Peyer's patch (tissue), 4 donors: ENCODE measurements at places on chromosomes 16 and 17. TPM values are rescaled to one million over a fixed set of nuclear protein-coding genes. Genes with fewer than 3 reads are reported as not detected.

Gene CA5A
- total RNA-seq = not detected

Gene PMFBP1
- total RNA-seq = 7.9 TPM

Gene CSH1
- not detected for total RNA-seq

Gene KCNJ18
- not detected for total RNA-seq

Gene ITGA2B
- total RNA-seq = not detected

DNA sequence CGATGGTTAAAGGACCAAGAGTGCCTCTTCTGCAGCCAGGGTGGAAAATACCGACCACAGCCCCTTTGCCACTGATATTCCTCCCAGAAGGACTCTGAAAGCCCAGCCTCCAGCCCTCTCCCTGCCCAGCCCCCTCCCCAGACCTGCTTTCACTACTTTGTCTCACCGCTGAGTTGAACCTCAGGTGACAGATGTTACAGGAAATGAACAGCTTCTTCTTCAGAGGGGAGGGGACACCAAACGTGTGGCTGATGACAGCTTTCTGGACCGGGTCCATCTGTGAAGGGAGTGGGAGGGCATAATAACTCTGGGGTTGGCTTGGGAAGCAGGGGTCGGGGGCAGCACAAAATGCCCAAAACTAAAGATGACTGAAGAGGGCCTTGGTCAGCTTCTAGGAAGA lies 14.2 kb downstream of the NKIRAS2 start:
- no peak for DNase-seq
- H3K4me3 ChIP-seq = no peak overlapping the region
- no peaks in the 10 kb centered on the region for H3K36me3 ChIP-seq
- H3K27me3 ChIP-seq = no peaks in the 10 kb centered on the region
- H3K4me1 ChIP-seq = no peaks in the 10 kb centered on the region
- H3K27ac ChIP-seq = no peak overlapping the region

- no peak for DNase-seq
- no peaks in the 10 kb centered on the region for H3K4me1 ChIP-seq
- H3K36me3 ChIP-seq = no peaks in the 10 kb centered on the region
- H3K4me3 ChIP-seq = no peak overlapping the region
- no peak overlapping the region for H3K27ac ChIP-seq
Observed at GRCh38 chr17:2634361-2634960, 41.0 kb downstream of the PAFAH1B1 start.

DNA sequence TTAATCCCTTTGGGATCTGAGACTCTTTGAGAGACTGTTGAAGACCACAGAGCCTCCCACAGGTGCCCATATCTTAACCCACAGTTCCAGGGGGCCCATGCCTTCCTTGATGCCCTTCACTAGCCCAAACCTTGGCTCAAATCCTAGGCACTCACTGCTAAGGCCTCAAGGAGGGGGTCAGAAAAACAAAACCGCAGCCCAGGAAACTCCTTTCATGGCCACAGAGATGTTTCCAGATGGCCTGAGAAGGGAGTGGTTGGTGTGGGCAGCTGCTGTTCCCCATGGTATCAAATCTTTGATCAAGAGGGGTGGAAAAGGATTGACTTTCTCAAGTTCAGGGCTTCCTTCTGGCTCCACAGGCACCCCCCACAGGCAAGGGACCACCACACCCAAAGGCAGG lies 44.7 kb downstream of the CDH1 start:
- no peak overlapping the region for H3K27ac ChIP-seq
- no peaks in the 10 kb centered on the region for H3K36me3 ChIP-seq
- H3K27me3 ChIP-seq = no peaks in the 10 kb centered on the region
- DNase-seq = no peak

DNA sequence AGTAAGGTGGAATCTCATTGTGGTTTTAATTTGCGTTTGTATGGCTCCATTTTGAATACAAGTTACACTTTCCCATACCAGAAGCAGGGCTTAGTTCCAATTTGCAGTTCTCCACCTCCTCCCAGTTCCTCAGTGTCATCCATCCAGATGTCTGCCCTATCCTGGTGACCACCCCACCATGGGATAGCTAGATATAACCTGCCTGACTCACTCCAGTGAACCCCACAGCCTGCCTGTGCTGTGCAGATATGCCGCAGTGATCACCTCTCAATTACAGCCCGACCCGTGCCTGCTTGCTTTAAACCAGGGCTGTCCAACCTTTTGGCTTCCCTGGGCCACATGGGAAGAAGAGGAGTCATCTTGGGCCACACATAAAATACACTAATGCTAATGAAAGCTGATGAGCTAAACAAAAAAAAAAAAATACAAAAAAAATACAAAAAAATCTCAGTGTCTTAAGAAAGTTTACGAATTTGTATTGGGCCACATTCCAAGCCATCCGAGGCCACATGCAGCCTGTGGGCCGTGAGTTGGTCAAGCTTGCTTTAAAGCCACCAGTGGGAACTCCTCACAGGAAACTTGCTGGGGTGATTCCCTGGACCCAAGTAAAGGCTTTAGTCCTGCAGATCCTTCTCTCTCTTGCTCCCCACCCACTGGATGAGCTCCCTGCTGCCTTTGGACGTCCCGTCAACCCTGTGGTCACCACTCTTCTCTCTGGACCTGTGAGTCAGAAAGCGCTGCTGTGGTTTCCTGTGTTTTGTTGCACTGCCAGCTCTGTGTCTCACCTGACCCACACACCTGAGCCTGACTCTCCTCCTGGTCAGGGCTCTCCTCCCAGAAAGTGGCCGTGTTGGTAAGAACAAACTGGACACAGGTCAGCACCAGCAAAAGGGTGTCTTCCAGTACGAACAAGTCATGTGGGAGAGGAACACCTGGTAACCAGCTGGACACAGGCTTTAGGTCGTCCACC lies 83.0 kb downstream of the EMP2 start:
- no peak for DNase-seq
- H3K36me3 ChIP-seq = no peaks in the 10 kb centered on the region
- no peaks in the 10 kb centered on the region for H3K4me1 ChIP-seq
- no peak overlapping the region for H3K4me3 ChIP-seq
- H3K27me3 ChIP-seq = no peaks in the 10 kb centered on the region

GRCh38 chr16:49619811-49620157 lies 236.1 kb downstream of the ZNF423 start:
- no peak overlapping the region for H3K4me3 ChIP-seq
- peaks cover 9% of the 10 kb centered on the region for H3K4me1 ChIP-seq
- H3K27ac ChIP-seq = no peak overlapping the region
- no peak for DNase-seq
- no peaks in the 10 kb centered on the region for H3K27me3 ChIP-seq
- no peaks in the 10 kb centered on the region for H3K36me3 ChIP-seq

- DNase-seq = no peak
- no peaks in the 10 kb centered on the region for H3K27me3 ChIP-seq
- no peaks in the 10 kb centered on the region for H3K4me1 ChIP-seq
- no peaks in the 10 kb centered on the region for H3K36me3 ChIP-seq
- H3K4me3 ChIP-seq = no peak overlapping the region
Observed at GRCh38 chr17:34840750-34841149, 120.5 kb downstream of the CCT6B start.

- peaks cover 37% of the 10 kb centered on the region for H3K4me1 ChIP-seq
- no peaks in the 10 kb centered on the region for H3K36me3 ChIP-seq
- H3K27me3 ChIP-seq = no peaks in the 10 kb centered on the region
- no peak overlapping the region for H3K27ac ChIP-seq
- no peak for DNase-seq
- H3K4me3 ChIP-seq = no peak overlapping the region
Observed at GRCh38 chr17:77361986-77362620, 221.3 kb downstream of the SEC14L1 start.

GRCh38 chr17:6075050-6075449 lies 4.9 kb downstream of the WSCD1 start:
- H3K27ac ChIP-seq = no peak overlapping the region
- H3K36me3 ChIP-seq = peaks cover under 1% of the 10 kb centered on the region
- no peaks in the 10 kb centered on the region for H3K4me1 ChIP-seq
- no peaks in the 10 kb centered on the region for H3K27me3 ChIP-seq
- no peak for DNase-seq
